ENCODE measurements at places on chromosomes 13 and 19.

DNA sequence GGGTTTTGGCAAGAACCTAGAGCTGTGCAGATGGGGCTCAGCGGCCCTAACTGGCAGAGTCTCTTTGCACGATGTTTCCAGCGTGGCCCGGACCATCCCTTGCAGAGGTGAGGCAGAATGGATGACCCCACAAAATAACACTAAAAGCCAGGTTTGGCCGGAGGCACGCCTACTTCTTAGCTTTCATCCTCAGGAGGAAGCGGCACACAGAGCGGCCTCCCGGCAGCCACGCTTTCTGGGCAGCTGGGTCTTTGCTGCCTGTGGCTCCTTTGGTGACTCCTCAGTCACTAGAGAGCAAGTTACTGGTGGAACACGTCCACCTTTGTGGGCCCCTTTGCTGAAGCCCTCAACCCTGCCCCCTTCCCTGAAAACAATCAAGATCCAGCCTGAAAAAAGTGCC is 25.2 kb downstream of the TEX29 start:
- DNase-seq, result no peak

DNA sequence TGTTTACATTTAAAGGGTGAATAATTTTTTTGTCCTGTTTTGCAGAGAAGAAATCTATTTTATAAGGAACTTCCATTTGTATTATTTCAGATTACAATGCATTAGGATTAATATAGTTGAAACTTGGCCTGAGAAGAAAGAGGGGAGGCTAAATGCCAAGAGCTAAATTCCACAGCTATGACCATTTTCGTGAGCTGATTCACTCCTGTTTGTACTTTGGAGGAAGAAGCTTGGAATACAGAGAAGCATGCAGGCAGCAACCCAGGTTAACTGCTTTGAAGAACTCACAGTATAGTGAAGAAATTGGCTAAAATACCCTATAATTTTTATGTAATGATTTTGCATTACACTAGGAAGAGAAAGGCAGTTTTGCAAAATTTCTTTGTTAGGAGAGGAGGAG is 309.4 kb upstream of the KLF12 start:
- peak; percentile 90 for DNase-seq

DNA sequence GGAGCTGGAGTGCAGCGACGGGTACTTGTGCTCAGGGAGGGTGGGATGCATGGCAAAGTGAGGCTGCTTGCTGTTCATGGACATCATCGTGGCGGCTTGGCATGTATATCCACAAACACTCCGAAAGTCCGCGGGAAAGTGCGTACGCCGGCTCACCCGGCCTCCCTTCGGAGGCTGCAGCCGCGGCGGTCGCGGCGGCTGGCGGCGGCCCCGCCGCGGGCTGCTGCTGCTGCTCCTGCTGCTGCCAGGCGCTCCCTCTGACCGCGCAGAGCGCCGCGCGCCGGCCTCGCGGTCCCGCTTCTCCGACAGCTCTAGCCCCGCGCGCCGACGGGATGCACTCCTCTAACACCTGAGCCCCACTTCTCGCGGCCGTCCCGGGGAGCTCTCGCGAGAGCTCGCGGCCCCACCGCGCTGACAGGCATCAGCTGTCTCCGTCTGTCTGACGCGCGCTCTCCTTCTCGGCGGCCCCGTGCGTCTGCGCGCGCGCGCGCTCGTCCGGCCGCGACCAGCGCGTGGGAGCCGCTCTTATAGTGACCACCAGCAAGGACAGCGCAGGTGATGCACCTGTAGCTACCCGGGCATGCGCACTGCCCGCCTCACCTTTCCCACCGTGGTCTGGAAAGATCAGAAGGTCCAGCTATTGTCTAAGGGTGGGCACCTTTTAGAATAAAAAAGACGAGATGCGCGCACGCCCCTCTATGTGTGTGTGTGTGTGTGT is at the start of gene POU4F1:
TSS of gene POU4F1 (minus strand) at position 313 of the 718 bp plus-strand sequence. CDS start at position 87, 226 bp downstream.
- peak; percentile 11 for DNase-seq

DNA sequence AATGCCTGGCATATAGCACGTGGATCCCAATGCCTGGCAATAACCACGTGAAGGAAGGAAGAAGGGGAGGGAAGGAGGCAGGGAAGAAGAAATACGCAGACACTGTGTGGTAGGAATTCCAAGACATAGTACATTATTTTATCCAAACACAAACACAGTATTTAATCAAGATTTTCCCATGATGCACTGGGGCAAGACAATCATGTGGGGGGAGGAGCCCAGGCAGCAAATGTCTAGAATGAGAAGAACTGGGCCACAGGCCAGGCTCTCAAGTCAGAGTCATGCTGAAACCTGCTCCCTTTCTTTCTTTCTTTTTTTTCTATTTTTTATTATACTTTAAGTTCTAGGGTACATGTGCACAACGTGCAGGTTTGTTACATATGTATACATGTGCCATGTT is 717.9 kb downstream of the UQCRFS1 start:
- DNase-seq, result peak; percentile 50

GRCh38 chr13:30341815-30342570 is 34.6 kb upstream of the KATNAL1 start:
- peak; percentile 91 for DNase-seq

GRCh38 chr13:23990455-23990854 is 93.2 kb upstream of the C1QTNF9B start:
- no peak for DNase-seq

GRCh38 chr13:104691767-104692467 is 1625.7 kb upstream of the SLC10A2 start:
- no peak for DNase-seq
